ENCODE measurements at places on chromosomes 2 and 18.

- DNase-seq: no peak
Observed at GRCh38 chr2:197042739-197043196, 116.3 kb upstream of the PGAP1 start.

DNA sequence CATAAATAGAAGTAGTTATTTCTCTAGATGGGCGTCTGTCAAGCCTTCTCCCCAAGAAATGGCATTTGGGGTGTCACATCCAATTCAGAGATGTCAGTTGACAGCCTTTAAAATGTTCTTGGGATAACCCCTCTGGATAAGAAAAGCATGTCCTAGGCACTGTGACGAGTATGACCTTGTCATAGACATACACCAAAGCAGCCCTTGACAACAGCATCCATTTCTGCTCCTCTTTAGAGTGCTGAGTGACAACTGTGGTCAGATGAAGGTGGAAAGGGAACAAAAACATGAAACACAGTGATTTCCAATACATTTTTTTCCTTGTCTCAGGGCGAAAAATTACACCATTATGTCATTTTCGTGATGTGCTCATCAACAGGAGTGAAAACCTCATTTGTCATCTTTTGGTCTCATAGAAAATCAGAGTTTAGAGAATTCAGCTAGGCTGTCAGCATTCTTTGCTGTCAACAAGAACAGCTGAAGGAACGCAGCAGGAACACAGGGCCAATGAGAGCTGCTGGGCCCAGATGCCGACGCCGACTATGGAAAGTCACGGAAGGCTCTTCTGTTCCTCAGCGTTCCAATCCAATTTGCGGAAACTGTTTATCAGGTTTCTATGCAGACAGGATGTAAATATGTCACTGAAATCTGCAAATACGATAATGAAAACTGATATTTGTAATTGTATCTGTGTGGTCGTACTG is 193.2 kb downstream of the ICOS start:
- no peak for DNase-seq

GRCh38 chr18:24514439-24514838 is 54.0 kb downstream of the HRH4 start:
- DNase-seq: peak; percentile 70

DNA sequence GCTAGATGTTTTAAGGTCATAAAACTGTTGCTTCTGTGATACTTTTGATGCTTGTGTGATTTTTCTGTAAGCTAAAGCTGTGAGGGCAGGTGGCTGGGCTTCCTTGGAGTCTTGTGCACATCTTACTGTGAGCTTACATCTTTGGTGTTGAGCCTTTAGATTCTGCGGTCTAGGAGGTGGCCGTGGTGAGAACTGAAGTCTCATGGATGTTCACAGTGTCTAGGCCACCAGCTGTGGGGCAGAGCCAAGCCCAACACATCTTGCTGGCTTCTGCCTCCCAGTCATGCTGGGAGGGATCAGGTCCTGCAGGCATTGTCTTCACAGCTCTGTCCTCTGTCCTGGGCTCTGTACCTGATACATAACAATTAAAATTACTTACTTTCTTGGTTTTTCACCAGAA is 219.7 kb upstream of the HS6ST1 start:
- no peak for DNase-seq

DNA sequence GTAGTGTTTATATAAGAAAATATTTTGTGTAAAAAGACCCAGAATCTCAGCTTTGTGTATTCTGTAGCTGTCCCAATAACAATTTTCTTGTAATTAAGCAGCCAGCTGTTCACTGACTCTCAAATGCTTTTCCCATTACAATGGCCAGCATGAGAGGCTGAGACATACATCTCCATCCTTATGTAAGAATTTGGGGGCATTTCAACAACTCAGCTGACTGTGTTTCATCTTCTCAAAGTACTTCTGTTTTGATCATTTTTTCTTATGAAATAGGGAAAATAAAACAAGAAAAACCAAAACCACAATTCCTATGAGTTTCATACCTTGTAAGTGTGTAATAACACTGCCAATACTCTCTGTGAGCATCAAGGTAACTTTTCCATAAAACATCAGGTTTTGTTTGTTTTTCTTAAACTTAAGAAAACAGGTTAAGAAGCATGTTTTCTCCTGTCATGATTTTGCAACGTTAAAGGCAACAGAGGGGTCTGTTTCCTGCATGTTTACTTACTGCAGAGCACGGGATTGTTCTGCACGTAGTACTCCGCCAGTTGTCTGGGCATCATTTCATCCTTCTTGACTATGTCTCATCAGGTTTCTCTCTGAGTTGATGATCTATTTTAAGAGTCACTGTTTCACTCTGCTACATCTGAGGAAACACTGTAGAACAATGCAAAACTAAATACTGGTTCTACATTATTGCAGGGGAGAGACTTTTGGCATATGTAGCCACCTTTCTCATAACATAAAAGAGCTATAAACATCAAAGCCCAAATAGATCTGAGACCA is 62.9 kb upstream of the CYRIA start:
- peak; percentile 77 for DNase-seq

GRCh38 chr18:47594621-47595086 is 335.8 kb downstream of the SMAD2 start:
- no peak for DNase-seq

DNA sequence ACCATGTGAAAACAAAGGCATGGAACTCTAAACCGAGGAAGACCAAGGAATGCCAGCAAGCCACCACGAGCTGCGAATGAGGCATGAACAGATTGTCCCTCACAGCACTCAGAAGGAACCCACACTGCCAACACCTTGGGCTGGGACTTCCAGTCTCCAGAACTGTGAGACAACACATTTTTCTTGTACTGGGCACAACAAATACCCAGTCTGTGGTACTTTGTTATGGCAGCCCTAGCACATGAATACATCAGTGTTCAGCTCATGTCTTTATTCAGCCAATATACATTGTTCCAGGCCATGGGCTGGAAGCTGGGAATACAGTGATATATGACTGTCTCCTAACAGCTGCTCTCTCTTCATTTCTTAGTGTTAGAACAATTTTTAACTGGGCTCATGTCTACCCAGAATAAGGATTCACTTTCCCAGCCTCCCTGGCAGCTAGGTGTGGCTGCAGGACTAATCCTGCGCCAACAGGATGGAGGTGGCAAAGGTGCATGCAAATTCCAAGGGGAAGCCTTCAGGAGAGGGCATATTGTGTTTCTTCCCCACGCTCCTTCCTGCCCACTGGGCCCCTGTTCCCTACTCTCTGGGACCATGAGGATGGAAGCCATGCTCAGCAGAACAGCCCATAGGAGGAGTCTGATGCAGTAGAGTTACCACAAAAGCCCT is 59.6 kb downstream of the STPG4 start:
- no peak for DNase-seq

GRCh38 chr2:197250084-197250397 is 60.5 kb downstream of the ANKRD44 start:
- no peak for DNase-seq
